ENCODE measurements at places on chromosomes 6 and 20. TPM values are rescaled to one million over a fixed set of nuclear protein-coding genes. Genes with fewer than 3 reads are reported as not detected.

The RIPPLY2 gene
- not detected for polyA plus RNA-seq

The ADGRF4 gene
- polyA plus RNA-seq, result 0.01 TPM

DNA sequence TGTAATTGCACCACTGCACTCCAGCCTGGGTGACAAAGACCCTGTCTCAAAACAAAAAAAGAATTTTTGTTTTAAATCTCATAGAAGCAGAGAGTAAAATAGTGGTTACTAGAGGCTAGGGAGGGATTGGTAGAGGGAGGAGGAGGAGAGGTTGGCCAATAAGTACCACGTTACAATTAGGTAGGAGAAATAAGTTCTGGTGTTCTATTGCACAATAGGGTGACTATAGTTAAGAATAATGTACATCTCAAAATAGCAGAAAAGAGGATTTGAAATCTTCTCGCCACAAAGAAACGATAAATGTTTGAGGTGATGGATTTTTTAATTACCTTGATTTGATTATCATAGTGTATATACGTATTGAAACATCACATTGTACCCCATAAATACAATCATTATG, 27.1 kb upstream of the TOP1 start:
- no peak overlapping the region for H3K4me3 ChIP-seq
- H3K27me3 ChIP-seq, result no peaks in the 10 kb centered on the region
- H3K4me1 ChIP-seq, result peaks cover 3% of the 10 kb centered on the region
- no peak overlapping the region for H3K27ac ChIP-seq

DNA sequence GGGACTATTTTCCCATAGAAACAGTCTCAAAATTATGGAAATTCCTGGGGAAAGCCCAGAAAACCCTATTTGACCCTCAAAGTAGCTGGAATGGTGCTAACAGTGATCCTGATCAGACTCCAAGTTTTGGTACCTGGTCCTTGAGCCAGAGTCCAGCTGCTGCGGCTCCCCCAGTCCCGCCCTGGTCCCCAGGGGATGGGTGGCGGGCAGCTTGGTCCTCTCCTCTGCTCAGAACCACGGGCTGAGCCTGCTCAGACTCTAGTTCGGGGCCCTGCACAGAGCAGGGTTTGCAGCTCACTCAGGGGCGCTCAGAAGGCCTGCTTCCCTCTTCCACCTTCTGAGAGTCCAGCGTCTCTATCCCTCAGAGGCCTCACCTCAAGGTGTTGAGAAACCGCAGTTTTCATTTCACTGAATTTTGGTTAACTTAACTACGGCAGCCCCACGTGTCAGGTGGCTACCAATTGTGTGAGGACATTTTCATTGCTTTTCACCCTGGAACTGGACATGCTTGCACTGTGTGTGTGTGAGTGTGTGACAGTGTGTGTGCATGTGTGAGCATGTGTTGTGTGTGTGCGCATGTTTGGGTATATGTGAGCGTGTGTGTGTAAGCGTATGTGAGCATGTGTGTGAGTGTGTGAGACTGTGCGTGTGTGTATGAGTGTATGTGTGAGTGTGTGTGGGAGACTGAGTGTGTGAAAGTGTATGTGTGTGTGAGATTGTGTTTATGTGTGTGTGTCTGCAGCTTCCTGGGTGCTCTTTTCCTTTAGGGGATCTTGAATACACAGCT, 44.2 kb upstream of the PDE10A start:
- H3K36me3 ChIP-seq, result no peaks in the 10 kb centered on the region
- no peak for DNase-seq
- H3K4me3 ChIP-seq, result no peak overlapping the region
- H3K4me1 ChIP-seq, result peaks cover 4% of the 10 kb centered on the region
- H3K27me3 ChIP-seq, result no peaks in the 10 kb centered on the region

DNA sequence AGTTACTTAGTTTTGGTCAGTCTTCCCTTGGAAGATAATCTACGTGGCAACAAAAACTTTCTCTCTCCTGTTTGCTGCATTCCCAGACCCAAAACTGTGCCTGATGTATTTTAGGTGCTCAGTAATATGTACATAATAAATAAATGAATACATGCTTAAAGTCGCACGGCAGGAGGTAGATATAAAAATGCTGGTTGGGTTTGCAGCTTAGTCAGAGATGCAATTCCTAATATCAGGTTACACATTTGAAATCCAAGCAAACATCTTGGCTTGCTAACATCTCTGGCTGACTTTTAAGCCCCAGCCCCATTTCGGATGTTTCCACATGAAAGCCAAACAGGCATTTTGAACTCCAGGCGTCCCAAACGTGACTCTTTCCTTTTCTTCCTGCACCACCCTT, 91.0 kb downstream of the KCNQ5 start:
- no peaks in the 10 kb centered on the region for H3K27me3 ChIP-seq
- DNase-seq, result no peak
- no peak overlapping the region for H3K4me3 ChIP-seq
- no peaks in the 10 kb centered on the region for H3K36me3 ChIP-seq

GRCh38 chr6:157200611-157201010, 122.7 kb downstream of the TMEM242 start:
- no peak overlapping the region for H3K4me3 ChIP-seq
- H3K27me3 ChIP-seq, result no peaks in the 10 kb centered on the region
- H3K36me3 ChIP-seq, result peaks cover 98% of the 10 kb centered on the region
- H3K27ac ChIP-seq, result no peak overlapping the region
- no peak for DNase-seq

- no peaks in the 10 kb centered on the region for H3K4me1 ChIP-seq
- H3K27me3 ChIP-seq, result no peaks in the 10 kb centered on the region
- H3K27ac ChIP-seq, result no peak overlapping the region
- H3K36me3 ChIP-seq, result no peaks in the 10 kb centered on the region
These were observed 3.3 kb upstream of the PGK2 start for GRCh38 chr6:49790341-49790740.

GRCh38 chr6:55943329-55943728, 67.9 kb upstream of the BMP5 start:
- H3K27me3 ChIP-seq, result no peaks in the 10 kb centered on the region
- no peaks in the 10 kb centered on the region for H3K36me3 ChIP-seq
- H3K4me3 ChIP-seq, result no peak overlapping the region
- H3K4me1 ChIP-seq, result no peaks in the 10 kb centered on the region
- no peak for DNase-seq

The ENPP5 gene
- polyA plus RNA-seq, result 1.8 TPM

DNA sequence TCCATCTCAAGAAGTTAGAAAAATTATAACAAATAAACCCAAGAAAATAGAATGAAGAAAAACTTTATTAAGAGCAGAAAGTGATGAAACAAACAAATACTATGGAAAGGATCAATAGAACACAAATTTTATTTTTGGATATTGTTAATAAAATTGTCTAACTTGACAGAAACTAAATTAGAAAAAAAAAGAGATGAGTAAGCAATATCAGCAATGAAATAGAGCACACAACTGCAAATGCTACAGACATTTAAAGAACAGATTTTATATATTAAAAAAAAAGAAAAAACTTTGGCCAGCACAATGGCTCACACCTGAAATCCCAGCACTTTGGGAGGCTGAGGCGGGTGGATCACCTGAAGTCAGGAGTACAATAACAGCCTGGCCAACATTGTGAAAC, 628.0 kb downstream of the EPHA7 start:
- H3K27me3 ChIP-seq, result no peaks in the 10 kb centered on the region
- no peak for DNase-seq
- no peak overlapping the region for H3K27ac ChIP-seq
- H3K36me3 ChIP-seq, result no peaks in the 10 kb centered on the region

DNA sequence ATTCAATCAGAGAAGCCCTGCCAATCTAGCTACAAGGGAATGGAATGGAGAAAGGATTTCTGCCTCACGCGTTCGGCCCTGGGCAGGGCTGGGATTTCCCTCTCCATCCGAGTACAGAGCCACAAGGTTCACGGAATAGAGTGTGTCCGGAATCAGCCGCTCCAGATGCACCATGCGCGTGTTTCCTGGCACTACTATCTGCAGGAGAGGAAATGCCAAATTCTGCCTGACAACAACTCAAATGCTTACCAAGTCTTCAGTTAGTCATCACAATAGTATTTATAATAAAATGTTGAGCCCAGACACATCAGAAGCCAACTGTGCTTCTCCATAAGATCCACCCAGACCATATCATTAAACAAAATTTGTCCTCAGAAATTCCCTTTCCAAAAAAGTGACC, 75.1 kb downstream of the COL12A1 start:
- no peak for DNase-seq
- H3K4me3 ChIP-seq, result no peak overlapping the region
- no peak overlapping the region for H3K27ac ChIP-seq
- no peaks in the 10 kb centered on the region for H3K27me3 ChIP-seq
- no peaks in the 10 kb centered on the region for H3K36me3 ChIP-seq

DNA sequence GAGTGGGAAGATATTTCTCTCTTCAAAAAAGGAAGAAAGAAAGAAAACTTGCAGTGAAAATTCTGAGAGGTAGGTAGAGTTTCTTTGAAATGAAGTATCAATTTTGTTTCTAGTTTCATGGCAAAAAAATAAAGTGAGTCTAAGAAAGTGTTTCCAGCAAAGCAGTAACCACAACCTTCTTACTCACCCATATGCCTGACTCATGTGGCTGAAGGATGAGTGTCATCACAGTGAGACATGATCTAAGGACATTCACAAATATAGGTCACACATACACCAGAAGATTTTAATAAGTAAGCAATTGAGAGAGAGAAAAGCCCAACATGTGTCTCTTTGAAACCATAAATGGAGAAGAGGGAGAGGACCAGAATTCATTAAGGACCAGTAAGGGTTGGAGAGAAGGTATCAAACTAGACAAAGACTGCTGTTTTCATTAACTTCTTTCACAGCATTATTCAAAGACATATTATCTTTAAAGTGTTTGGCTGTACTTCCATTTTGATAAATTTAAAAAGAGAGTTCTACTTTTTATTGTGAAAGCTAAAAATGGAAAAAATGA, 169.5 kb downstream of the FRK start:
- H3K4me1 ChIP-seq, result no peaks in the 10 kb centered on the region
- H3K27ac ChIP-seq, result no peak overlapping the region
- no peak for DNase-seq

GRCh38 chr20:44615876-44616603, 33.7 kb downstream of the PKIG start:
- no peak for DNase-seq
- no peaks in the 10 kb centered on the region for H3K27me3 ChIP-seq
- H3K4me3 ChIP-seq, result no peak overlapping the region
- H3K4me1 ChIP-seq, result peaks cover 73% of the 10 kb centered on the region

- H3K27ac ChIP-seq, result no peak overlapping the region
- H3K27me3 ChIP-seq, result no peaks in the 10 kb centered on the region
- no peak overlapping the region for H3K4me3 ChIP-seq
- H3K4me1 ChIP-seq, result no peaks in the 10 kb centered on the region
- DNase-seq, result peak; percentile 22
These were observed 765.9 kb downstream of the BCKDHB start for GRCh38 chr6:80872199-80872950.

DNA sequence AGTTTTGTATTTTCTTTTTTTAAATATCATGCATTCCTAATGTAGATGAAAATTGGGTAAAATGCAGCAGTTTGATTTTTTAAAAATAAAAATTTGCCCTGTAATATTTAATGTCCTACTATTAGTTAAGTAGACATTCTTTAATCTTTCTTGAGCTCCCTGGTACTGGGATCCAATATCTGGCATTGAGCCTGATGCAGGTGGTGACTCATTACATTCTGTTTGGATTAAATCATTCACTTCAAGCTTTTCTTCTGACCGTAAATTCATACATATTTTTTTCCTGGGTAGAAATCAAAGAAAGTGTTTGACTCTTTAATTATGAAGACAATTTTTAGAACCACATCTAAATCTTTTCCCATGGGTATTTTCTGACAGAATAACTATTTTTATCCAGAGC, 768.8 kb upstream of the SLC35B3 start:
- no peak overlapping the region for H3K27ac ChIP-seq
- DNase-seq, result no peak
- no peak overlapping the region for H3K4me3 ChIP-seq
- H3K4me1 ChIP-seq, result no peaks in the 10 kb centered on the region
- H3K36me3 ChIP-seq, result no peaks in the 10 kb centered on the region

DNA sequence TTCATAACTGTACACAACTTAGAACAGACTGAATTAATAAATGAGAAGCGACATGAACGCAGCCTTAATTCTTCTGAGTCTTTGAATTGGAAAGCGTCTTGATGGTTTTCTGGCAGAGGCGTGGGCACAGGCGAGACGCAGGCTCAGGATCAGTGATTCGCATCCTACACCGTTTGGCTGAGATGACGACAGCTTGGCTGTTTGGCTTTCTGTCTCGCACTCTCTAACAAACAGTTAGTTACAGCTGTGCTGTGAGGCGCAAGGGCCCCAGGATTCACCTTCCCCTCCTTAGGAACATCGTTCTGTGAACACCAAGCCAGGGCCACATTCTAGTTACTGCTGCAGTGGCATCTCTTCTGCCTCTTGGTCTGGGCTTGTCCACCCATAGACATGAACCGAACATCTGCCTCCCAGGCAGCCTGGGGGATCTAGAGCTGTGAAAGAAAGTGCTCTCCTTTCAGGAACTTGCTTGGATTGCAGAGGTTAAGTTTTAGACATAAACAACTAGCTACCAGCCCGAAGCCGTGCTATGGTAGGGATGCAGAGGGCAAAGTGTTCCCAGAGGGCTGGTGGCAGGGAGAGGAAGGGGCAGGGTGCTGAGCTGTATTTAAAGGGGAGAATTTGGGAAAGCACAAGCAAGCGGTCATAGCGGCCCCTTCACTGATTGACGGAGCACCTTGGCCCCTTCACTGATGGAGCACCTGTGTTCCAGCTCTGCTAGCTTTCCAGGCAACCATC, 49.6 kb downstream of the TCP11 start:
- H3K27me3 ChIP-seq, result no peaks in the 10 kb centered on the region
- H3K27ac ChIP-seq, result peak overlapping the region; percentile 44
- no peak overlapping the region for H3K4me3 ChIP-seq
- peaks cover 52% of the 10 kb centered on the region for H3K36me3 ChIP-seq

The AP5S1 gene
- 9.8 TPM for polyA plus RNA-seq

GRCh38 chr20:62449951-62450691, 22.8 kb upstream of the RBBP8NL start:
- H3K36me3 ChIP-seq, result no peaks in the 10 kb centered on the region
- peak; percentile 17 for DNase-seq
- no peak overlapping the region for H3K27ac ChIP-seq
- H3K4me3 ChIP-seq, result no peak overlapping the region
- H3K4me1 ChIP-seq, result no peaks in the 10 kb centered on the region

The GHRH gene
- polyA plus RNA-seq, result not detected

GRCh38 chr20:32809907-32810306, 9.8 kb upstream of the MAPRE1 start:
- H3K27ac ChIP-seq, result no peak overlapping the region
- H3K4me3 ChIP-seq, result no peak overlapping the region
